ENCODE measurements at places on chromosomes 4 and X.

DNA sequence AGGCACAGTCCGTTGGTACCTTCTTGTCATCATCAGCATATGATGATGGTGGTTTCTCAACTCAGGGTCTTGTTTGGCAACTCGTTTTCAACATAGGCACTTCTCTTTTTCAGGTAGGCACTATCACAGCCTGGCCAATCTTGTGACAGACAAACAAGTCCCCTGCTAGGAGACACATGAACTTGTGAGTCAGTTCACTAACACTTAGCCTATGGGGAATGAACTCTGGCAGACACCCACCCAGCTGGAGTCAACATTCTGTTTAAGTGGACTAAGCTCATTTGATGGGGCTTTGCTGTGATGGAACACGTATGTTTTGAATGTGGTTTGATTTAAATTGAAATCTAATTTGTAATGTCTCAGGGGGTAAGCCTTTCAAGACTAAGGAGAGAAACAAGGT lies 100.7 kb upstream of the MAMLD1 start:
- no peak for DNase-seq

DNA sequence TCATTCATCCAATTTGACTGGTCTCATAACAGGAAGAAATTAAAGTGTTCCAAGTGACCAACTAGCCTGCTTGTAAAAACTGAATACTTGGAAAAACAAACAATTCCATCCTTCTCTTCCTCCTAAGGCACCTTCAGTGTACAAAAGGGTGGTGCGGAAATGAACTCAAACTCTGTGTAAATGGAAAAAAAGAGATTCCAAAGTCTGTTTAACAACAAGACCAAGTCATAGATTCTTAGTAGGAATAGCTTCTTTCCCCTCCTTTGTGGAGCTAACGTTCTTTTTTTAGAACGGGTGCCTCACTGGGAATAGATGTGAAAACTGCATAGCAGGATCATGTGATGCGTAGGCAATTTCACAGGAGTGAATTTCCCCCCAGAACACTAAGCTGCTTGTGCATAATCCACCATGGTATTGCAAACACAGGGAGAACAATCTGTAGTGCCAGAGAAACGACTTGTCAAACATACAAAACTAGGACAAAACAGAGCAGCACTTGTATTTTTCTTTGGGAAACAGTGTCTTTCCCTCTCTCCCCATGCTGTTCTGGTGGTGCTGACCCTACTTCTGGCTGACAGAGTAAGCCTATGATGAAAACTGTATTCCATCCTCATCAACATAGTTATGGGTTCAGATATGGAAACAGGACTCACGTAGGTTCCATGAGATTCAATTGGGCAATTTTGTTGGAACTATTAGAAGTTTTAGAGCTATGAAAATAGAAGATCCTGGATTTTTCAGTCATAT lies 13.2 kb upstream of the SOD3 start:
- no peak for DNase-seq

GRCh38 chr4:37747772-37748330 lies 61.7 kb upstream of the RELL1 start:
- DNase-seq = no peak

GRCh38 chrX:119240356-119240755 lies 4.3 kb downstream of the PGRMC1 start:
- peak; percentile 53 for DNase-seq

DNA sequence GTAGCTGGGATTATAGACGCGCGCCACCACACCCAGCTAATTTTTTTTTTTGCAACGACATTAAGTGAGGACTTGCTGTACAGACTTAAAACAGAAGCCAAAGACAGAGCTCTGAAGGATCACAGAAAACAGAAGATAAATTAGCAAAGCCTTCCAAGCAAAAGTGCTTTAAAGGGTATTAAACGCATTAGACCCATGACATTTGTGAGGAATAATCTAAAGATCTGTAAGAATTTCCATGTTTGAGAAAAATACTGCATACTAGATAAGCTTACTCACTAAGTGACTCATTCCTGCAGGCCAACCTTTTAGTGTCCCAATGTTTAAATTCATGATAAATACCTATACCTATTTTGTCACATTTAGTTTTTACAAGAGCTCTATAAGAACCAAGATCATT lies 27.4 kb downstream of the SMARCA1 start:
- no peak for DNase-seq

DNA sequence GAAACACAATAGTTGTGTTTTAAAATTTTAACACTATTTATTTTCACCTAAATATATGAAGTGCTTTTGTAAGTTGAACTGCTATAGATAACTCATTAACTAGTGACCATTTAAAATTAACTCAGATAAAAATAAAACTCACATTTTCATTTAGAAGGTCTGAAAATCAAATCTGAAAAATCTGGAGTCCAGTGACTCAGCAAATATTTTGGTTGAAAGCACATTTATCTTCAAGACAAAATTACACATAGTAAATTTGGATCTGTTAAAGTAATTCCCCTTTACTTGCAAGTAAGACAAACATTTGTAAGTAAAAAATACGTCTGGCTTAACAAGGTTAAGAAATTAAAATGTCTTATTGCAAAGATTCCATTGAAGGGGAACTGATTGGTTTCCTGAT lies 589.1 kb downstream of the TRIML1 start:
- DNase-seq = no peak

DNA sequence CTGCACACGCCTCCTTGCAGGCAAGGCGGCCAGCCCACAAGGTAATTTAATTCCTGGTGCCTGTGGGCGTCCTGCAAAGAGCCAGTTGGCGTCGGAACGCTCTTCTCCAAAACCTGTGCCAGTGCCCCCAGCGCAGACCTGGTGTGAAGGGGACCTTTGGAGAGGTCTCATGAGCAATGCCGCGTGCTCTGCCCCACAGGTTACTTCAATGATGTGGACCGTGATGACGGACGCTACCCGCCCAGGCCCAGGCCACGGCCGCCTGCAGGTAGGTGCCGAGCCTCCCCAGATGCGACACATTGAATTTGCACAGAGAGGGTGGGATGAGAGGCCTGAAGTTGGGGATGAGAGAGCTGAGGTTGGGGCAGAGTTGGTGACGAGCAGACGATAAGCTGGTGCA lies 34.4 kb upstream of the GYG2 start:
- DNase-seq = no peak

DNA sequence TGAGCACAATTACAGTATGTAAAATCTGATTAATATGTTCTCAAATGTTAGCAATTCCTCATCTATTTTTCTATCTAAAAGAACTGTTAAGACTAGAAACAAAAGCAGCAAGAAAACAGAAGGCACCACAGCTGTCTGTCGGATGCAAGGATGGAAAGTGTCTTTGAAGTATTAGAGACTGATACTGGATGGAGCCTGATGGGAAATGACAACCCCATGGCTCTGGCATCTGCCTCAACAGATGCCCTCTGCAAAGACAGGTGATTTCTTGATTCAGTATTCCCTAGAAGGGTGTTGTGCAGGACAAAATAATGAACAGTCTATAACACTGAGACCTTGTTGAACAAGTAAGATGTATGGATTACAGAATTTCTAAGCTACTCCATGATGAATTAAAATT lies 19.7 kb downstream of the LRCH2 start:
- no peak for DNase-seq

DNA sequence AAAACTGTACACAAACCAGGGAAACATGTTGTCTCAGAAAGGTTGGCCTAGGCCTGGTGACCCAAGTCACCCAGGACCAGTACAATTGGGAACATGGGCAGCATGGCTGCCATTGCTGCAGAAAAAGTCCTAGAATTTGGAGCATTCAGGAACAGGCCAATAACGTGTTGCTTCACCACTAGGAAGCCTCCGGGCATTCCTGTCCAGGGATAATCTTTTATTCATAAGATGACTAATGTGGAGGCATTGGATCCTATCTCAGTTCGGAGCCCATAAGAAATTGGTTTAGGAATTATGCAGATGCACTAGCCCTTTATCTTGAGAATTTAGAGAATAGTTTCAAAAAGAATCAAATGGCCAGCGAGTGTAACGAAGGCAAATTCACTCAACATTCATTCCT lies 242.8 kb upstream of the NDST4 start:
- no peak for DNase-seq

- DNase-seq = no peak
Measured at GRCh38 chrX:14851526-14851925, 21.3 kb downstream of the FANCB start.

GRCh38 chr4:40682290-40683101 lies 52.8 kb upstream of the RBM47 start:
- no peak for DNase-seq

GRCh38 chr4:39466747-39467146 lies 7.9 kb downstream of the LIAS start:
- DNase-seq = no peak

DNA sequence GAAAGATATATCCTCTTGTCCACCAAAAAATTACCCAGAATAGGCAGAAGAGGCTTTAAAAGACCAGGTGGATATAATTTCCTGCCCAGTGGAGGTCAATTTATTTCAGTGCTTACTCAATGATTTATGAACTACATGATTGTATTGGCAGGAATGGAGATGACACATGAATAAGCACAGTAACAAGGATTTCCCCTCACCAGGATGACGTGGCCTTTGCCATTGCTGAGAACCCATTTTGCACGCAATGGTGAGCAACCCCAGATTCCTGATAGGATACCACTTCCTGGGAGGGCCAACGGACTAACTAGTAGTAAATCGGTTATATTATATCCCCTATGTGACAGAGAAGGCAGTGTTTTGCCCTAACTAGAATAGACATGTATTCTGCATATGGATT lies 11.6 kb upstream of the TTC29 start:
- DNase-seq = peak; percentile 97

DNA sequence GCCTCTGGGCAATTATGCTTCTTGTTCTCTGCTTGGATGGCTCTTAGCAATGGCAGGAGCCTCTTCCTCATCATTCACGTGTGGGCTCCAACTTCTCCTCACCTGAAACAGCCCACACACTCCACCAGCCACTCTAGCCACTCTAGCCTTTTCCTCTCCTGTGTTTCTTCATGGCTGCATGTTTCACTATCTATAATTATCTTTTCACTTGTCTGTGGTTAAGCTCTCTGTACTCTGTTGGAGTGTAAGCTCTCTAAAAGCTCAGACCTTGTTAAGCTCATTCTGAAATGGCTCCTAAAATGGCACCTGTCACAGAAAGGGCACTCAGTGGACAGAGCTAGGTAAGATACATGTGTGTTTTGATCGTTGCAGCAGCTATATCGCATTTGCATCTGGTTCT lies 80.0 kb downstream of the SH3KBP1 start:
- DNase-seq = no peak

DNA sequence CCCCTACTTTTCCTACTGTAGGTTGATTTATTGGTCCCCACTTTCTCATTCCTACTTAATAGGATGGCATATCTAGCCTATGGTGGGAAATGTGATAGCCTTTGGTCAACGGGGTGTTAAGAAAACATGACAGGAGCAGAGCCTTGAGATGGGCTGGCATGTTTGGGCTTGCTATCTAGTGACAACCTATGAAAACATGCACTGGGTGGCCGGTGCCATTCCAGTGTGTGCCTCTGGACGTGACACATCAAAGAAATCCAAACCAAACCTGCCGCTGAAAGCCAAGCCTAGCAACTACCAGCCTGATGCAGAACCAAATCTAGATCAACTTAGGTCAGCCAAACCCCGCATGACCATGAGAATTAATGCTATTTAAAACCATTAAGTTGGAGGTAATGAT lies 317.6 kb downstream of the DMD start:
- DNase-seq = no peak
